Stimulated activated CD8-positive, alpha-beta memory T cell treated with anti-CD3 and anti-CD28 coated beads, Interleukin-7, amount 100 ng/mL, for 4 hours (primary cell): ENCODE measurements at places on chromosomes 2 and 18.

DNA sequence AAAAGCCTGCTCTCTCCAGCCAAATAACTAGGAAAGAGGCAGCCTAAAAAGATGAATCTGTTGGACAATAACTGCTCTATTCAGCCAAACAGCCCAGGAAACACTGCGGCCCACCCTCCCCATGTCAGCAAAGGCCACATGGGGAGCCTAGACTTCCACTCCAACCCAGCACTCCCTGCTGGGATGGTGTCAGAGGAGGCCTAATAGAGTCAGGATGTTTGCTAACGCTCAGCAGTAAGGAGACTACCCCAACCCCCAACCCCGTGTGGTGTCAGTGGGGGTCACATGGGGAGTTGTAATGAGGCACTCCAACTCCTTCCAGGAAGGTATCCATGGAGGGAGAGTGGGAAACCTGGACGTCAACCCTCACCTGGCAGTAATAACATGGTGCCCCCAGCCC, 41.6 kb downstream of the ZBTB7C start:
- no peak for DNase-seq

DNA sequence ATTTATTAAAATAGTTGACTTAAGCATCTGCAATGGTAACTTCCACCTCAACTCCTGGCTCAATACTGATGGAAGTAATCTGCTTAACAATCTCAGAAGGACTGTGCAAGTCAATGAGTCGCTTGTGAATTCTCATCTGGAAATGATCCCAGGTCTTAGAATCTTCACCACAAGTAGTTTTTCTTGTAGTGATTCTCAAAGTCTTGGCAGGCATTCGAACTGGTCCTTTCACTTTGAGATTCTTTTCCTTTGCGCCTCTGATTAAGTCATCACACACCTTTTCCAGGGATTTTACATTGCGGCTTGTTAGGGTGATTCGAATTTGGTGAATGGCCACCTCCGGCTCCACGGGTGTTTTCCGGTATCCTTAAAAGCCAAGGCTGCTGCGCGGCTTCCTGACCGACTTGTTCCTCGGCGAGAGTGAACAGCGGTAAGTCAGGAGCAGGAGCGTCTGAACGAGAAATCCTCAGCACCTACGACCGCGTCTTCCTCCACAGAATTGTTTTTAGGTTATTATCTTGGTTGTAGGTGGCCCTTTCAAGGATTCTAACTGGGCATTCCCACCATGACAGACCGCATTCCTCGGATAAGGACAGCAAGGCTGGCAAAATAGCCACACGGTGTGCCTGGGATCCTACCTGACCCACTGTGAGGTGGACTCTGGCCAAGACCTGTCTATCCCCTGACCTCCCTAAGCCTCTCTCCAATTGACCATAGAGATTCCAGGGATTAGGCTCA, 23.8 kb upstream of the SLC20A1 start:
- no peak for DNase-seq

DNA sequence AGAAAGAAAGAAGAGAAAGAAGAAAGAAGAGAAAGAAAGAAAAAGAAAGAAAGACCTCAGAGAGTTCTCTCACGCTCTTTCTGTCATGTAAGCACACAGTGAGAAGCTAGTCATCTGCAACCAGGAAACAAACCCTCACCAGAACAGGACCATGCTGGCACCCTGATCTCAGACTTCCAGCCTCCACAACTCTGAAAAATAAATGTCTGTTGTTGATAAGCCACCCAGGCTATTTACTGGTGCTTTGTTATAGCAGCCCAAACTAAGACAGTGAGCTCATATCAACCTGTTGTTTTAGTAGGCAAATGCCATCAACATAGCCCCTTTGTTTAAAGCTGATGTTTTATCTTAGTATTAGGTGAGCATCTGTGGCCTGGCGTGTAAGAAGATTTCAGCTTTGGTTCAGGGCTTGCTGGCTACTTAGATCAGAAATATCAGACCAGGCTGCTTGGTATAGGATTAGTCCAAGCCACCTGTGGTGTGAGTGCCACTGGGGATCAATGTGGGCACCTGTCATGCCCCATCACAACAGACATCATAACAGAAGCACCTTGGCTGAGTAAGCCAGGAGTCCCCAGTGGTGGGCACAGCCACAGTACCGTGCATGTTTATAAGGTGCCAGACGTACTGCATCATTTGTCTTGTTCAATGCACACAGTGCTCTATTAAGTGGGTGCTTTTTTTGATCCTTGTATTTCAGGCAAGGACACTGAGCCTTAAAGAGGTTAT, 94.4 kb downstream of the LBH start:
- DNase-seq: no peak

DNA sequence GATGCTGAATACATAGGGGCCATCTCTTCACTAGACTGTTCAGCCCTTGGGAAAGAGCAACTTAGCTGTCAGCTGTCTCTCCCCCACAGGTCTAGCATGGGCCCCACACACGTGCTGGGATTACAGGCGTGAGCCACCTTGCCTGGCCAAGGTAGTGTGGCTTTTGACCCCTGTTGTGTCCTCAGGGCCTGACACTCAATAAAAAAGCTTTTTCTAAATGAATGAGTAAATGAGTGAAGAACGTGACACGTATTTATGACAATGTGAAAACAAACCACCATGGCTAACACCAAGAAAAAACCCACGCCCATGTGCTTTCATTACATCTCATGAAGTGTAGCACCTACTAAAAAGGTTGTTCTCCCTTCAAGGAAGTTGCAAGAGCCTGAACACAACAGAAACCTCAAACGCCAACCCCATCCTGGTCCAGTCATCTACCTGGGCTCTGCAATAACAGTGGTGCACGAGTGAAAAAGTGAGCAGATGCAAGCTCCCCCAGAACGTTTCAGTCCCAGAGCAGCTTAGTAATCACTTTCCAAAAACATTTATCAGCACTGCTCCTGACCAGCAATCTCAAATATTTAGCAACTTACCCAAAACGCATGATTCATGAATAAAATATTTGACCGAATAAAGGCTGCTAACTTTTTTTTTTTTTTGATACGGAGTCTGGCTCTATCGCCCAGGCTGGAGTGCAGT, 3.4 kb downstream of the WDFY1 start:
- DNase-seq: peak; percentile 51

GRCh38 chr2:28232295-28232694, 160.4 kb upstream of the FOSL2 start:
- no peak for DNase-seq

- DNase-seq: no peak
These were observed 132.8 kb downstream of the DNAH6 start for GRCh38 chr2:84649058-84649457.
